ENCODE measurements at places on chromosomes 7 and 10.

- no peak for DNase-seq
Observed at GRCh38 chr7:106966121-106966520, 78.4 kb upstream of the PRKAR2B start.

DNA sequence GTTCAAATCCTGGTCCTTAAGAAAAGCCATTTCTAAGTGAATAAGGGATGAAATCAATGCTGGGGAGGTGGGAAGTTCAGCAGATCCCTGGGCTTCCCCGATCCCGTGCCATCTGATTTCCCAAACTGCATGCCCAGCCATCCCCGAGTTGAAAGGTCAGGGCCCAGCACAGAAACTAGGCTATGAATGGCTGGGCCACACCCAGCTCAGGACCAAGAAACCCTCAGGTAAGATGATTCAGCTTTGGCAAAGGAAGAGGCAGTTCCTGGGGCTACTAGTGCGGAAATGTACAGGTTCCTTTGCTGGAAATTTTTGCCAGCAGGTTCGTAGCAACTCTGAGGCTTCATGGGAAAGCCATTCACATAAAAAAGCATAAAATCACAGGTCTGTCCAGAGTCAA lies 182.7 kb downstream of the FAM107B start:
- DNase-seq, result no peak

DNA sequence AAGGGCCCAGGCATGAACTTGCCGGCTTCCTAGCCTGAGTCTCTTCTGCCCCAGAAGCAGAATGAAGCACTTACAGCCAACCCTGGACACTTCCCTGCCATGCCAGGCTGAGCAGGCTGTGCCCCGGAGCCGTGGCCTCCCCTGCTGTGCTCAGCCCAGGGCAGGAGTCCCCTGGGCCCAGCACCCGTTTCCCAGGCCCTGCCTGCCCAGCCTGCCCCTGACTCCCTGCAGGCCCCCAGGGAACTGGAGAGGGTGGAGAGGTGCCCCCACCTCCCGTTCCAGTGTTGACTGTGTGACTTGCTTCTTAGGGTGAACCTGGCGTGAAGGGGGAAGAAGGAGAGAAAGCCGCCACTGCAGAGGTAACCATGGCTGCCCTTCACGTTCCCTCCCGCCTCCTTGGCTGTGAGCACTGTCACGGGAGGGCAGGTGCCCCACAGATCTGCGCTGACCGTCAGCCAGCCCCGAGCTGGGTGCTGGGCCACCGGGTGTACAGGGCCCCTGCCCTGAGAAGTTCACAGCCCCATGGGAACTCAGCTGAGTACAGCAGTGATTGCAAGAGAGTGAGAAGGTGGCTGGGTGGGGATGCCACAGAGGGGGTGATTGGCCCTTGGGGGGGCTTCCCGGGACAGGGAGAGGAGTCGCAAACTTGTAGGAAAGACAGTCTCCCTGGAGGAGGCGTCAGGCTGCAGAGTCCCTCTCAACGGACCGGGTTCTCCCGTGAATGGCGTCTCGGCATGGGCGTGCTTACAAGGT lies 75.9 kb downstream of the MYL10 start:
- DNase-seq, result no peak

DNA sequence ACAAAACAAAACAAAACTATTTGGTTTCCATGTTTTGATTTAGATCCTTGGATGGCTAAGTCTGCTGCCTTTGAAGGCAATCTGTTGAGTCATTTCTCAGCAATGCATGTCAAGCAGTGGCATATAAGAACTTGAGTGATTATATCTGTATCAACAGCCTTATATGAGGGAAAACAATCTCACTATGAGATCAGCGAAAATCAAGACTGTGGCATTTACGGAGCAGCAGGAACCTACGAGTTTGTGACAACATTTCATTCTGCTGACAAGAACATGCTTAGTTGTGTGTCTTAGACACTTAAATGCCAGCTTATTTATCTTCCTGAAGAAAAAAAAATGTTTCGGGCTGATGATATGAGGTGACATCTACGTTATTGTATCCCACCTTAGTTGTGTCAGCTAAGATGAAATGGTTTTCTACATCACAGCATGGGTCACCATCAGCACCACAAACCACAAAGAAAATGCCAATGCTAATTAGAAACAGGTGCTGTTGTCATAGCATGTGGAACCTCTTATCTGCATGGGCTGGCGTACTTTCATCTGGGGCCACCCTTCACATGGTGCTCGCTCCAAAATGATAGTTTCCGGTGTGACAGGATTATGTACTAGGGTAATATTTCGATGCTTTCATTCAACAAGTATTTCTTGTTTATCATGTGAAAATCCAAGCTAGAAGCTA lies 1085.5 kb downstream of the SORCS1 start:
- DNase-seq, result no peak

DNA sequence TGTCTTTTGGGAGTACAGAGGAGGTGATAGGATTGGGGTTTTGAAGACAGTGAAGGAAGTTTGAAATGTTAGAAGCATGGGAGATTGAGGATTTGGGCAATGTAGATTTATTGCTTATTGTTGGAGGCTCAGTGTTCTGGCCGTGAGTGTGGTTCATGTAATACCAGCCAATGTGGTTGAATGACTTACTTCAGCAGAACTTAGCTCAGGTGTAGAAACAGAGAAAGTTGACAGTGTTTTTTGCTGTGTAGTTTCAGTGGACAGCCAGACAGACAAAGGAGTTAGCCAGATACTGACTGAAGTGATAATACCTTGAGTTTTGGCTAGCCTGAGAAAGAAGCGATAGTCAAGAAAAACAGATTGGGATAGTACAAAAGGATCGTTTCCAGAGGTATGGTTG lies 88.5 kb downstream of the AHCYL2 start:
- DNase-seq, result no peak

GRCh38 chr10:44260286-44260928 lies 124.5 kb downstream of the CXCL12 start:
- no peak for DNase-seq

- peak; percentile 30 for DNase-seq
Observed at GRCh38 chr10:17516376-17516775, 62.0 kb upstream of the ST8SIA6 start.

DNA sequence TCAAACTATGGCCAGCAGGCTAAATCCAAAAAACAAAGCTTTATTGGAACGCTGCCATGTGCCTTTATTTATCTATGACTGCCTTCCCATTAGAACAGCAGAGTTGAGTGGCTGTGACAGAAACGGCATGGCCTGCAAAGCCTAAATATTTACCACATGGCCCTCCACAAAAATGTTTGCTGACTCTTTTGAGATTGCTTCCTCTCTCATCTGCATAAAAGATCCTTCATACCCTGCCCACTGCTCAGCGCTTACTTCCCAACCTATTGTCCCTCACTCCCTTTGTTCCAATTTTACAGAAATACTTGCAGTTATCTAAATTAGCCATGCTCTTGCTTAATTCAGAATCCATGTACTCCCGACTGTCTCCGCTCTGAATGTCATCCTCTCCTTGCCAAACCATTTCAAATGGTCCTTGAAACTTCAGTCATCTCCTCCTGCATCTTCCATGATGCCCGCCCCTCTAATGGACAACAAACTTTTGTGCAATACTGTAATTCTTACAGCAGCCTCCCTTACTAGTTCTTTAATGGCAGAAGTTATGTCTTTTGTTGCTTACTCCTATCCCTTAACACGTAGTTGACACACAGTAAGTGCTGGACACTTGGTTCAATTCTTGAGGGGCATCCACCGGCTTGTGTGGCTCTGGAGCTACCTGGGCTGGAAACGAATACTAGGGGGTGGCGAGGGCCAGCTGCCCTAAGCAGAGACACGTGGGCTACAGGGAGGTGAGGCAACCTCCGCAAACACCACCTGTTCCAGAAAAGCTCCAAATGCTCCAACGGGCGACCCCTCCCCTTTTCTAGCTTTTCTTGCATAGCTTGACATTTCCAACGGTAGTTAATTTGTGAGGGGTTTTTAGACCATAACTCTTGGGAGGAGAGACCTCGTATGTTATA lies 832 bp downstream of the XRCC2 start:
- DNase-seq, result peak; percentile 8

GRCh38 chr7:84354866-84355265 lies 160.3 kb upstream of the SEMA3A start:
- DNase-seq, result no peak

GRCh38 chr7:84238596-84238995 lies 44.0 kb upstream of the SEMA3A start:
- DNase-seq, result no peak

GRCh38 chr10:69089638-69090599 lies 2.0 kb downstream of the SRGN start:
- DNase-seq, result peak; percentile 59

GRCh38 chr10:124592101-124592500 lies 130.5 kb downstream of the LHPP start:
- DNase-seq, result no peak

- no peak for DNase-seq
Observed at GRCh38 chr7:16409777-16410176, 11.6 kb downstream of the CRPPA start.

DNA sequence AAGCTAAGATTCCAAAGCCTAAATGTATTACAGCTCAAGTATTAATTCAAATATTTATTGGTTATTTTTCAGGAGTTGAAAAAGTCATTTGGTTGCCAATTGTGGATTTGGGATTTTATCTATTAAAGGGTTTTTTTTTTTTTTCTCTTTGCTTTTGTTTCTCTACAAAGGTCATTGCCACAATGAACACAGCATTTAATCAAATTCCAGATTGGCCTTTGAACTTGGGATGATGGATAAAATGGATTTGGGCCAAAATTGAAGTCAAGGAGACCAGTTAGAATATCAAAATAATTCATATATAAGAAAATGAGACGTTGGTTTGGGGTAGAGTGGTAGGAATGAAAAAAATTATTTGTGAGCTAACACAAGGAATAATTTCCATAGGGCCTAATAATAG lies 9.6 kb downstream of the LIPN start:
- no peak for DNase-seq

DNA sequence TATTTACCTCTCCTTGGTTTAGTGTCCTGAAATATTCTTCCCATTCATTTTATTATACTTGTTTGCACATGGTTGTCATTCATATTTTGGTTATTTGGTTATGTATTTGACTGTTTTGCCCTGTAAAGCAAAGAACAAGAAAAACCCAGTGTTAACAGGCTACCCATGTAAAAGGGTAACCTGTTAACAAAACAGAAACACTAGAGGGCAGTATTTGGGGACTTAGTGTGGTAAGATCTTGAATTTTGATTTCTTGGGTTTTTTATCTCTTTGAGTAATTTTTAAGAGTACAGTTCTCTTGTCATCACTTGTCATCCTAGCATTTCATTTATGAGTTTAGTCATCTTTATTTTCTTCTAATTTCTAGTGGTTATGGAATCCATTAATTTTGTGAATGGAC lies 51.3 kb downstream of the POLL start:
- peak; percentile 2 for DNase-seq

DNA sequence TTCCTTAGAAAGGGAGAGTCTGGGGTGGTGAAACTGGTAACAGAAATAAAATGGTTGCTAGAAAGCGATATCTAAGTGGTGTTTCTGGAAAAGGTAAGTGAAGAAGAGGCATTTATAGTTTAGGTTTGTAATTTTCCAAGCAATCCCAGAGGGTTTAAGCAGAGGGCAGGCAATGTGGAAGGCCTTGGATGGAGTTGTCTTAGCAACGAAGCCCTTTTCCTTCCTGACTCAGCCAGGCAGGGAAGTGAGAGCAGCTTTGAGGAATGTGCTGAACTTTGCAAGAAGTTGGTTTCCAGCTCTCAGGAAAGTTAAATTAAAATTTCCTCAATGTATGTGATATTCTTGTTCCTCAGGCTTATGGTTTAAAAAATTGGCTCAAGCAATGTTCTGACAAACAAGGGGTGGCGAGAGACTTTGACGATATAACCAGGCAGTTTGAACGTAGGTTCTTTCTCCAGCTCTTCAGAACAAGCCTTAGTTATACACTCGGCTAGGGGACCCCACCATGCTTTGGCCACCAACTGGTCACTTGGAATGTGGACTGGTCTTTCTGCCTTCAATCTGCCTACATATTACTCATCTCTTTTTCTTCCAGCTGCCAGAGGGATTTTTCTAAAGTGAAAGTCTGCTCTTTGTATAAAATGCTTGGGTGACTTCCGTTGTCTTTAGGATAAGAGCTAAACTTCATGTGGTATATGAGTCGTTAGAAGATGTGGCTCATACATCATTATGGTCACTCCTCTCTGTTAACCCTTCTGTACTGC lies 66.9 kb upstream of the SLC25A13 start:
- DNase-seq, result no peak

DNA sequence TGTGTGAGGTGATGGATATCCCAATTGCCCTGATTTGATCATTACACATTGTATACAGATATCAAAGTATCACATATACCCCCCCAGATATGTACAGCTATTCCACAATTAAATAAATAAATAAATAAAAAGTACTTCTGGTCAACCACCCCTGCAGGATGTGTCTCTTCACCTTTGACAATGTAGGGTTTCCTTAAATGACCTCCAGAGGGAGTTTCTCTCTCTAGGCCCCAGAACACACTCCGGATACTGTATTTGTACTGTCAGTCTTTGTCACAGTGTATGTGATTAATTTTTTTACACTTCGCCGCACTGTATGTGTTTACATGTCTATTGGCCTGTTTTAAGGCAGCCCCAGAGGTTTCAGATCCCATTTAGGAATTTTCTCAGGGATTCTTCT lies 123.6 kb downstream of the ADCYAP1R1 start:
- DNase-seq, result no peak

DNA sequence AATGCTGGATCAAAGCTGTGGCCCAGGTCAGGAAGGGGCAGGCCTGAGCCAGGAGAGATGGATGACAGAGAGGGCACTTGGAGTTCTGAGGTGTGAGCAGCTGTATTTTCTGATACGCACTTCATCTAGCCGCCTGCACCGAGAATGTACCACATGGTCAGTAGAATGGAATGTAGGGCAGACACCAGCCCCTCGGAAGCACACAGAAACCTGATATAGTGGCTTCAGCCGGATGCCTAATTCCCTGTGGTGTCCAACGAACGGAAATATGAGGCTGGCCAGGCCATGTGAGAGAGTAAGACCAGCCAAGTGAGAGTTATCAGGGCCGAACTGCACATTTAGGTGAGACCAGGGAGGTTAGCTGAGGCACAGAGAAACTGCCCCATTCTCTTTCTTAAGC lies 46.7 kb upstream of the PLCE1 start:
- no peak for DNase-seq

GRCh38 chr10:106873770-106874603 lies 290.5 kb downstream of the SORCS1 start:
- DNase-seq, result no peak

- DNase-seq, result no peak
Observed at GRCh38 chr10:1643161-1643907, 94.0 kb downstream of the ADARB2 start.

All from MV-4-11 (cell line).